ENCODE measurements at places on chromosomes 6 and 20.

DNA sequence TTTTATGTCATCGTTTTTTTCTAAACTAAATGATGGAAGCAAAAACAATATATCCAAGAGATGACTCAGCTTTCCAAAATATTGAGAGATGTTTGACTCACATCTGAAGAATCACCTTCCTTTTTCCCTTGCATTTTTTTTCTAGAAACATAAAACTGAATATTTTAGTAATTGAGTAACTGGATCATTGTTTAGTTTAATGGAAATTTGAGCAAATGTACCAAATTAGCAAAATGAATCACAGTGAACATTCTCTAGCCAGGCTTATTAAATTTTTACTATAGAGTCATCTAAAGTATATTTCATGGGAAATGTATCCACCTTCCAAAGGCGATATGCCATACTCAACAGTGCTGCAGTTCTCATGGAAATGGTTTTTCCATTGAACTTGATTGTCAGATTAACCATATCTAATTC, 145.5 kb downstream of the TENT5A start:
- no peak for DNase-seq

- DNase-seq: no peak
Measured at GRCh38 chr6:110287462-110288341, 70.4 kb downstream of the METTL24 start.

GRCh38 chr20:24378661-24379483, 90.6 kb upstream of the SYNDIG1 start:
- peak; percentile 59 for DNase-seq

DNA sequence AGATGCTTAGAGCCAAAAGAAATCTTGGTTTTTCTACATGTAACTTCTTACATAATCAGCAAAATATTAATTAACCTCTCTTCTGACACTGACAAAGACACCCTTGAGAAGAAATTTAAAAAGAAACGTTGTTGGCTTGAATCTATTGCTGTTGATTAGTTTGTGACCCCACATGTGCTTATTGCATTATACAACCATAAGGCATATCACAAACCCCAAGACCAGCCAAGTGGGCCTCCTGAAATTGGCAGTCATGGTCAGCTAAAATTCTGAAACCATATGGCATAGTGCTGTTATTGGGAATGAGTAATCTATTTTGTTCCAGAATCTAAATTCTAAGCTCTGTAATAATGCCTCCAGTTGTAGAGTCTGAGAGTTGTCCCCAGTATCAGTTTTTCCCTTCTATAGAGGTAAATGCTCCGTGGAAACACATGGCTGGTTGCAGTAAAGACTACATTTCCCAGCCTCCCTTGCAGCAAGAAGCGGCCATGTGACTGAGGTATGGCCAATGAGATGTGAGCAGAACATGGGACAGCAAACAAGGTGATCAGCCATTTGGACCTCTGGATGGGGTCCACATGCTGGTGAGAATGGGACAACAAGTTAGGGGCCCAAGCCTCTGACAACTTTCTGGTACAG, 42.3 kb upstream of the PTPN1 start:
- DNase-seq: peak; percentile 76
